BJ (cell line): ENCODE measurements at places on chromosomes 1 and 21.

GRCh38 chr1:2583871-2584351, 2.7 kb upstream of the PRXL2B start:
- no peak for DNase-seq

DNA sequence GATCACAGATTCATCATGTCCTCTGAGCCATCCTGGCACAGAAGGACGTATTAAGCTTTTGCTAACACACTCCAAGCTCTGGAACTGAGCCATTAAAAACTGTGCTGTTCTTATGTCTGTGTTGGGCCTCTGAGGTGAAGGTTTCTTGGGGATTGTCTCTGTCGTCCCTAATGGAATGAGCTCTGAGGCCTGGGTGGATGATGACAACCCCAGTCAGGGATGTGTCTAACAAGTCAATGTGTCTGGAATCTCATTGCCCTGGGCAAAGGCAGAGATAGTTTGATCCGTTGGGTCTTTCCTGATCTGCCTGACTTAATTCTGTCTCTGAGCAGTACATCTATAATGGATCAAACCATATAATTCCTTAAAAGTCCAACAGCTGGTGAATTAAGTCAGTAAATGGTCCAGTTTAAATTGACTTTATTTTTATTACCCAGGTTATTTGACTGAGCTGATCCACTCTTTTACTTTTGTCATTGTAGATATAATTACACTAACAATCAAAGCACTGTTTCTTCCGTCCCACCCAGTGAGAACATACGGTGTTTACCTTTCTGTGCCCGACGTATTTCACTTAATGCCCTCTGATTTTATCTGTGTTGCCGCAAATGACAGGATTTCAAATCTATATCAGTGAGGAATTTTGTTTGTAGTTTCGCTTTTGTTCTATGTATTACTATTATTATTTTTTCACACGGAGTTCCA, 38.8 kb upstream of the OR2B11 start:
- no peak for DNase-seq

GRCh38 chr21:17196623-17197022, 316.2 kb upstream of the CXADR start:
- no peak for DNase-seq

- peak; percentile 90 for DNase-seq
Measured at GRCh38 chr1:184622136-184622823, 132.4 kb downstream of the EDEM3 start.

- no peak for DNase-seq
Measured at GRCh38 chr1:197017558-197018146, 40.3 kb downstream of the CFHR5 start.
